ENCODE measurements at places on chromosomes 1 and 21.

- DNase-seq = no peak
These were observed 12.0 kb upstream of the PHLDA3 start for GRCh38 chr1:201481004-201481380.

DNA sequence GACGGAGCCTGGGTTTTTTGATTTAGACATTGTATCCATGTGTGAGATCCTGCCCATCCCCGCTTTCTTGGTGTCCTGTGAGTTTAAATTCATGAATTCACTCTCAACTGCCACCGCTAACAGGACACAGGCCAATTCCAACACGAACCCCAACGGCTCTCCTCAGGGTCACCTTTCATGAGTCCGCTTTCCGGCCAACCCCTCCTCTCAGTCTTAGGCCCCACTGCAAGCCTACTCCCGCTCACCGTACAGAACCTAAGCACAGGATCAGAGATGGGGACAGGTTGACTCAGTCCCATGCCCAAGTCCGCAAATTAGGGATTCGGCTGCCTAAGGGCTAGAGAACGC, 238 bp upstream of the SCP2 start:
- DNase-seq = no peak

GRCh38 chr1:225258811-225259210, 169.0 kb downstream of the LBR start:
- DNase-seq = no peak

- DNase-seq = peak; percentile 51
These were observed 57.3 kb downstream of the PSMG1 start for GRCh38 chr21:39125752-39126485.

- no peak for DNase-seq
These were observed 41.6 kb upstream of the STUM start for GRCh38 chr1:226506921-226507320.

- no peak for DNase-seq
These were observed 9.8 kb downstream of the GREM2 start for GRCh38 chr1:240602189-240602588.

DNA sequence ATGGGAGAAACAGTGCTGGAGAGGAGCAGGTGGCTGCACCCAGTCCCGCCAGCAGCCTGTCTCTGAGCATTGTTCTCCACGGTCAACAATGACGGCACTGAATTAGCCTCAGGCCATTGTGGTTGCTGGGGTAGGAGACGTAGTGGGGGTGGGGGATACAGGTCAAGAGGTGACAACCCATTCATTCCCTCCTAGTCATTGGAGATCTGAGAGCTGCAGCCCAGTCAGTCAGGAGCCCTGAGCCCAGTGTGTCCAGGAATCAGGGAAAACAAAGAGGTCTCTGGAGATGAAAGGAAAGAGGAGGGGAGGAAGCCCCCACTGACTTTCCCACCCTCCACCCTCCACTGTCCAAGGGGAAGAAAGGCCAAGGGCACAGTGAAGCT, 15.3 kb downstream of the SMIM12 start:
- no peak for DNase-seq

- no peak for DNase-seq
These were observed 50.9 kb upstream of the PTGS2 start for GRCh38 chr1:186730951-186731729.

GRCh38 chr1:233491953-233492620, 121.8 kb upstream of the KCNK1 start:
- DNase-seq = no peak

DNA sequence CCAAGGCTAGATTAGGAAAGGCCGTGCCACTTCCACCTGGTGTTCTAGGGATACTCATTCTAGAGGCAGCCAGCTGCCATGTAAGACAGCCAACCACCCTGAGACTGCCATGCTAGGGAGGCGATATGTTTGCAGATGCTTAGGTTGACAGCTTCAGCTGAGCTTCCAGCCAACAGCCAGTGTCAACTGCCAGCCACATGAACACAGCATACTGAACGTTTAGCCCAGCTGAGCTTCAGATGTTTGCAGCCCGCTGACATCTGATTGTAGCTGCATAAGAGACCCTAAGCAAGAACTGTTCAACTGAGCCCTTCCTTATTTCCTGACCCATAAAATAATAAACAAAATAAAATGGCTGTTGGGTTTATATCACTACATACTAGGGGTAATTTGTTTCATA, 5.0 kb upstream of the KCNC4 start:
- no peak for DNase-seq

DNA sequence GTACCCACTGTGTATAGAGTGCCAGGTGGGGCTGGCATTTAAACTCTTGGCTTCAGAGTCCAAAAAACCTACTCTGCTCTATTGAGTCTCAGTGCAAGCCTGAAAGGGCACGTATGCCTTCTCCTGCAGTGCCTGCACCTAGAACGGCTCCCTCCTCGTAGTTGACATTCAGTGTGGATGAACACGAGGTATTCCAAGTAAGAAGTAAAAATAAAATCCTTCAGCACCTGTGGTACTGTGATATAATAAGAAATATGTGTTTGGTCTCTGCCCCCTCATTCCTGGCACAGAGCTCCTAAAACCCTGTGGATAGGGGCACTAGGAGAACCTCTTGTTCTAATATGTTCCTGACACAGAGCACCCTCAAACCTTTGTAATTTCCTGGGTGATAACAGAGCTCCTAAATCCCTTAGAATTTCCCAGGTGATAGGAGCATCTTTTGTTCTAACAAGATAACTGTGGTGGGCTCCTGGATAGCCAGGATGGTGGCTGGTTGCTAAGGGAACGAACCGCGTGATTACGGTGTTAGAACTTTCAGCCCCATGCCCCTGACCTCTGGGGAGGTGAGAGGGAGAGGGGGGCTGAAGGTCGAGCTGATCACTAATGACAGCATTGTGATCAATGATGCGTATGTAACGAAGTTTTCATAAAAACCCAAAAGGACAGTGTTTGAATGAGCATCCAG, 16.8 kb downstream of the UCK2 start:
- no peak for DNase-seq

- DNase-seq = no peak
These were observed 11.0 kb upstream of the KCNAB2 start for GRCh38 chr1:6034750-6035096.

- DNase-seq = no peak
These were observed 273.2 kb downstream of the USP25 start for GRCh38 chr21:16002874-16003466.

DNA sequence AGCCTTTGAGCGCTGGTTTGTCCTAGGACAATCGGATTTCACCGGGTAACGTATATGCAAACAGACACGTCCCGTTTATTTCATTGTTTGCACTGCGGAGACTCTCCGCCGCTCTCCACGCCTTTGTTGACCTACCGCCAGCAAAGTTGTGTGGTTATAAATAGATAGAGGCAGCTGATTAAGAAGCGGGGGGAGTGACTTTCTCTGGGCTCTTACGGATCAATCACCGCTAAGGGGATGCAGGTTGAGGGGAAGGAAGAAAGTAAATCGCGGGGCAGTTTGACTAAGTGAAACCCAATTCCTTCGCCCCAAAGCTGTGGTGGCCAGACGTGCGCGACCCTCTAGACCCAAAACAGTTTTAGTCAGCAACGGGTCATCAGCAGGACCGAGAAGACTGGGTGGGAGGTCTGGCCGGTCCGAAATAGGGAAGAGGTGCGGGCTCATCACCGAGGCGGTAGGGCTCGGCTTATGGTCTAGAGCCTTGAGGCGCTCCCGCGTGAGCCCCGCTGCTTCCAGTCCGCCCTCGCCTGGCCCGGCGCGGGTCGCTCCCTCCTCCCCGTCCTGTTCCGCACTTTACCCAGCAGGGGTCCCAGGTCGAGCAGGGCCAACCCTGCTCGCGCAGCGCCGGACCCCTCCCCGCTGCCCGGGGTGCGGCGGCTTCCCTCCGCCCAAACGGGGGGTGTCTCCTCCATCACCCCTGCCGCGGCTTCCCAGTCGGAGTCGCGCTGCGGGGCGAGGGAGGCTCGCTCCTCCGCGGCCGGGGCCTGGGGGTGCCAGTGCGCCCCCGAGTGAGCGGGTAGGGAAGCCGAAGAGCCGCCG, 120.8 kb upstream of the RRP15 start:
- no peak for DNase-seq

- DNase-seq = no peak
These were observed 33.0 kb upstream of the ZBTB8B start for GRCh38 chr1:32431736-32432400.

DNA sequence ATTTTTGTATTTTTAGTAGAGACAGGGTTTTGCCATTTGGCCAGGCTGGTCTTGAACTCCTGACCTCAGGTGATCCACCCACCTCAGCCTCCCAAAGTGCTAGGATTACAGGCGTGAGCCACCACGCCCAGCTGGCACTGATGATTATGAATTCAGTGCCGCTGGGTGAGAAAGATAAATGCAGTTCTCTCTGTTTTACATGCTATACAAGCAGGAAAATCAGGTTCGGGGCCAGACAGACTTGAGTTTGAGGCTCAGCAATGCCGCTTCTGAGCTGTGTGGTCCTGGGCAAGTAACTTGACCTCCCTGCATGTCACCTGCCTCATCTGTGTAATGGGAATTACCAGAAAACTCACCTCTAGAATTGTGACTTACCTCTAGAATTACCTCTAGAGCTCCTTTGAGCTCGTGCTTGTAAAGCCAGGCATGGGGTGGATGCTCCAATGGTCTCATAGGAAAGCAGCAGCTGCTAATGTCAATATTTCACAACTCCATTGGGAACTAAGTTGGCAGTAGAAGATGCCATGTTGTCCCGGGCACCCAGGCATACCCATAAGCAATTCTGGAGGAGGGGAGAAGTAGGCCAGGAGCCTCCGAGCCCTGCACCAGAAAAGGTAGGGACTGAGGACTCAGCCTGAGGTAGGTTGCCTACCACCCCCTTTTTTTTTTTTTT, 119.8 kb upstream of the SLC25A33 start:
- DNase-seq = no peak

- no peak for DNase-seq
These were observed 1560.3 kb downstream of the MRPL39 start for GRCh38 chr21:24046829-24047443.

DNA sequence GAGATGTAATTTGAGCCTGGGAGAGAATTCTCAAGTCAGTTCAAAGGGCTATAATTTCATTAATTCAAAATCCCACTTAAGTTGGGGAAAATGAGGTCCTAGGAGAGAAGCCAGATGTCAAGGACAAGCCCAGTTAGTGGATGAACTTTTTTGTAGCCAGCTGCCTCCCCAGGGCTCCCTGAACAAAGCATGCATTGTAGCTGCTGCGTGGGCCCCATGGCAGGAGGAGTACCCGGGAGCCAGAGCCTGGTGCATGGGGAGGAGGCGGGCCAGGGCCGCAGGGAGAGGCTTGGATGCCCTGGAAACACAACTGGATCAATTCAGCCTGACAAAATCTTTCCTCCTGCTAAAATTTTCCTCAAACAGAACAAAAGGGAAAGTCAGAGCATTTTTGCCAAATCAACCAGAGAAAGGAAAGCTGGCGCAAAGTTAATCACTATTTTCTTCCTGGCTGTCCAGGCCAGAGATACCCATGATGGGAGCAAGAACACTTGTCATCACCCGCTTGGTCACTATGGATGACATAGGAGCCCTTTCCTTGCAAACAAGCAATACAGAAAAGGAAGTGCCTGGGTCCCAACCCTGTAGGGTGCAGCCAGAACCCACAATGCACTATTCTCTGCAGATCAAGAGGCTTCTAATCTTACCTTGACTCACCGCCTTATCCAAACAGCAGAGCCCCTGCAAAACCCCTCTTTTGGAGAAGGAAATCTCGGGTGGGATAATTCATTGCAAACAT, 248.1 kb upstream of the RAB4A start:
- no peak for DNase-seq

- DNase-seq = no peak
These were observed 55.5 kb downstream of the HMCN1 start for GRCh38 chr1:185789501-185790193.

GRCh38 chr21:33761441-33762036, 119.2 kb downstream of the ITSN1 start:
- no peak for DNase-seq

DNA sequence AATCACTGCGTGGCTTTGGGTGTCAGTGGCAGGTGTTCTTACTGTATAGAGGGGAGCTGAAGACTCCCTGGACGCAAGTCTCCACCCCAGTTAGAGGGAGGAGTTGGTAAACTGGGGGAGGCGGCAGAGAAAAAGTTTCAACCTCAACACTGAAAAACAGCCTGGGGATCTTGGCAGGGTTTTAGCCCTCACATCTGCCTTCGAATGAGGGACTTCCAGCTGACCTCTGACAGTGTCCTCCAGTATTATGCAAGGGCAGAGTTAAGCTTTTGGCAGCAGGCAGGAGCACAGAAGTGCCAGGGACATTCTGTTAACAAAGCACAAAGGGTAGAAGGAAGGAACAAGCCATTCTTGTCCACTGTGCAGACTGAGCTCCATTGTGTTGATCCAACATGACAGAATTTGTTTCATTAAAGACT, 41.2 kb upstream of the RAB4A start:
- DNase-seq = peak; percentile 89

DNA sequence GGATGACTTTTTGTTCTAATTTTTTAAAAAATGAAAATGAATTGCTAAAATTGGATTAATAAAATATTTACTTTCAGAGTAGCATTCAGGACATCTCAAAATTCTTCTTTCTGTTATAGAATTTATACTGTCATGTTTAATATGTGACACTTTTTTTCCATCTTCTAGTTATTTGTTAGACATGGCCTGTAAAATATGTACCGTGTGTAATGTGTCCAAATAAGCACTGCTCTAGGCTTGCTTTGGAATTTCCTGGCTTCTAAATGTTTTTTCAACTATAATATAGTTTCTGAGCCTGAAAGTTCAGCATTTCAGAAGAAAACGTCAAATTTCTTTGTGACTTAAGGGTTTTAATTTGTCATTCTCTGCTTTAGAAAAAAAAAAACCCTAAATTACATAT, 243.6 kb downstream of the DNM3 start:
- DNase-seq = no peak

DNA sequence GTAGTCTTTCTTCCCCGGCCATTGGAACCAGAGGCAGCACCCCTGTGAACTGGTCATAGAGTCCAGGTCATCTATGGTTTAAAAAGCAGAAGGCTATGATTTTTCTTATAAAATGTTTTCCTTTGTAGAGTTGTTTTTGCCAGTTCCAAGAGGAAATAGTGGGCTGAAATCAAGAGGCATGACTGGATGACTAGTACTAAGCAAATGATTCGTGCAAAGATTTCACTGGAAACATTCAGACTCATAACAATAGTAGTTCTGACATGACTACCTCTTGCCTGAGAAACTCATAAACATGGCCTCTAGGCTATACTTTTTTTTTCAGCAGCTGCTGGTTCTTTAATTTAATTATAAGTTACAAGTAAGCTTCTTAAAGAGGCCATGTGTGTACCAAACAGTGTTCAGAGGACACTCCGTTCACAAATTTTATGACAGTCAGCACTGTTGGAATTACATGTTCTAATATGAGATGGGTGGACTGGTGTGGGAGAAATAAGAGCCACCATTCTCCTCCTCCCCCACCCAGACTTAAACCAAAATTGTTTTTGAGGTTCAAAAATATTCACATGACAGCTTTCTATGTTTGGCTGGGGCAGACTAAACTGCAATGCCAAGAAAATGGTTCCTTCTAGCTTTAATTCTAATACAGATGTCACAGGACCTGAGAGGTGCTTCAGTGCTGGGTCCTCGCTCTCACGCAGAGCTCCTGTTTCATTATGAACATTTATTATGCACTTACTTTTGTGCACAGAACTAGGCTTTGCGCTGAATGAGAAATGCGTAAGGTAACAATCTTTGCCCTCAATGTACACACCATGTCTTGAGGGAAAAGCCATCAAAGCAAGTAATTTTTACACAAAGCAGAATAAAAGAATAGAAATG, 147.5 kb downstream of the ZC3H11B start:
- no peak for DNase-seq

GRCh38 chr1:47938520-47938919, 58.7 kb downstream of the TRABD2B start:
- no peak for DNase-seq

GRCh38 chr1:175410560-175410959, 218.0 kb upstream of the KIAA0040 start:
- DNase-seq = no peak

GRCh38 chr1:188249811-188250210, 1421.1 kb downstream of the PLA2G4A start:
- no peak for DNase-seq

All from tibial artery (tissue), 4 donors.